Ovary (tissue), 10 donors: ENCODE measurements at places on chromosomes 11 and 22.
A peak's percentile ranks its signal among the peaks of the same experiment; 100 is the strongest.

GRCh38 chr11:115188898-115189278 lies 315.3 kb downstream of the CADM1 start:
- no peak for DNase-seq

DNA sequence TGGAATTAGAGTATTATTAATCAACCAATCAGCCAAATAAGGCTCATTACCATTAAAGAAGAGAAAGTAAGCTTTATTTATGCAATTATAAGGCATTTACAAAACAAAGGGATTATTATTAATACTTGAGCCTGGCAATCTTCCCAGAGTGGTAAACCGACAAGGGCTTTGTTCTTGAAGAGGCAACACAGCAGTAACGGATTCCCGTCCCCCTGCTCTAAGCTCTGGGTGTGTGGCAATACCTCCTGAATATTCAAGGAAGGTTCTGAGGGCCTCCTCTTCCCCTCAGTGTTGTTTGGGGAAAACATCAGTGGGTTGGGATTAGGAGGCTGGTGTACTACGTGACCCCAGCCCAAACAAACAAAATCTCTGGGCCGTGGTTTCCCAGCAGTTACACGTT lies 176.5 kb downstream of the TENM4 start:
- DNase-seq = no peak

DNA sequence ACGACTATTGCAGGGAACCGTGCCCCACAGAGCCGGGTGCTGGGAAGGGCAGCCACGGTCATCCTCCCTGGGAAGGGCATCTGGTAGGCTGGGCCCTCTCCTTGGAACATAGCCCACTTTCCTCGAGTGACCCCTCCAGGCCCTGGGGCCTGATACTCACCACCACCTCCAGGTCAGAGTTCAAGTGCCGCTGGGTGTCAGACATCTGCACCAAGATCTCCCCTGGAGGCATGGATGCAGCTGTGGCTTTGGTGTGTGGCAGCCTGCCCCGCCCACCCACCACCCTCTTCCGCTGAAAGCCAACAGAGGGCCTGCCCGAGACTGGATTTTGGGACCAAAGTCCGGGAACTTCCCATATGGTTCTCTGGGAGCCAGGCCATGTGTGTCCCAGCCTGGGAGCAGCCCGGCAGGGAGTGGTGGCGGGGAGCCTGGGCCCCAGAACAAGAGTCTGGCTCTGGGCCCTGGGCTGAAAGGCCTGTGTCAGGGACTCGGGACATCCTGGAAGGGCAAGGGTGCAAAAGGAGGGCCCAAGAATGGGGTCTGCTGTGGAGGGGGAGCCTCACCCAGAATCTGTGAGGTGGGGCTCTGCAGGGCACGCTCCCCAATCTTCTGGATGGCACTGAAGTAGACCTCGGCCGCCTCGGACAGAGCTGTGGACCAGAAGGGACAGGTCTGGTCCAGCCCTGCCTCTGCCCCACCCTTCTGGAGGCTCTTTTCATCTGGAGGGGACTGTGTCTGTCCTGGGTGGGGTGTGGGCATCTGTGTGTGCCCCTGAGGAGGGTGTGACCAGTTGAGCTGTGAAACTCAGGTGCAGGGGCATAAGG lies 2.6 kb downstream of the BAIAP2L2 start:
- DNase-seq = no peak

DNA sequence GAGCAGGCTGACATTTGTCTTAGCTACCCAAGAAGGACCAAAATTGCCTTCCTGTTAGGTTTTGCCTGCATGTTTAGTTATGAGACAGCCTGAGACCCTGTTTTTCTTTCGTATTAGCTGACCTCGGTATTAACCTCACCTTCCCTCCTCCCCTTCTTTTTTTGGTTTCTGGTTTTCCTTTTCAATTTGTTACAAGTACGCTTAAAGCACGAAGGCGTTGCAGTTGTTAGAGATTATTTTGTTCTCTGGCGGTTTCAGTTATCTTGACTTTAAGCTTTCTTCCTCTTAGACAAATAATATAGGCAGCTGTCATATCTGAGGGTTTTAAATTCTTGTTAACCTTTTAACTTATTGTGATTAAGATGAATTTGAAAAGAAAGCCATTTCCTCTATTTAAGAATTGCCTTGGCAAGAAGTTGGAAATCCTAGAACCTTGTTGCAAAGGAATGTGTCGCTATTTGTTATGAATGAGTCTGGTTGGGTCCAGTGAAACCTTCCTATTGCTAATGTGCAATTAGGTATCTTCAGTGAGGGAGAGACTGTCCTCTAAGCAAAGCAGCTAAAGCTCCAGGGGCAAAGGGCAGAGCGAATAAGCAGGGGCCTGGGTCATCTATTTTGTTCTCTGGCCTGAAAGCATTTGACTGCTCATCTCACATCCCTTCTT lies 45.7 kb downstream of the PACS1 start:
- DNase-seq = no peak

- DNase-seq = peak; percentile 67
Observed at GRCh38 chr11:2378527-2379210, 1.6 kb downstream of the CD81 start.

- peak; percentile 66 for DNase-seq
Observed at GRCh38 chr22:46072110-46072881, 78.0 kb upstream of the PPARA start.

- DNase-seq = no peak
Observed at GRCh38 chr11:103358251-103358650, 249.0 kb downstream of the DYNC2H1 start.

DNA sequence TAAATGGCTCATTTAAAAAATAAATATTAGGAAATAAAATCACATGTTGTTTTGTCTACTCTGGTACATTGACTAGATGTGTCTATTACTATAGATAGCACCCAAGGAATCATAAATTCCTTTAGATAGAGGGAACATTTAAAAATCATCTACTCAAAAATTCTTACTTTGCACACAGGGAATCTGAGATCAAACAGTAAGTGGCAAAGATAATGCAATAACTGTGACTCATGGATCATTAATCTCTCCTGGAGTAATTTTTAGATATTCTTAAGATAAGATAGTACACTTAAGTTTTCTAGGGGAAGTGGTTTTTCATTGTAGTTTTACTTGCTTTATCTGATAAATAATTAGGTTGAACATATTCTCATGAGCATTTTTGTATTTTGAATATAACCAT lies 468.9 kb downstream of the LUZP2 start:
- no peak for DNase-seq
